ENCODE measurements at places on chromosomes 2 and 18.
A peak's percentile ranks its signal among the peaks of the same experiment; 100 is the strongest.

GRCh38 chr2:226995625-226996041 lies 159.8 kb downstream of the RHBDD1 start:
- DNase-seq: no peak

DNA sequence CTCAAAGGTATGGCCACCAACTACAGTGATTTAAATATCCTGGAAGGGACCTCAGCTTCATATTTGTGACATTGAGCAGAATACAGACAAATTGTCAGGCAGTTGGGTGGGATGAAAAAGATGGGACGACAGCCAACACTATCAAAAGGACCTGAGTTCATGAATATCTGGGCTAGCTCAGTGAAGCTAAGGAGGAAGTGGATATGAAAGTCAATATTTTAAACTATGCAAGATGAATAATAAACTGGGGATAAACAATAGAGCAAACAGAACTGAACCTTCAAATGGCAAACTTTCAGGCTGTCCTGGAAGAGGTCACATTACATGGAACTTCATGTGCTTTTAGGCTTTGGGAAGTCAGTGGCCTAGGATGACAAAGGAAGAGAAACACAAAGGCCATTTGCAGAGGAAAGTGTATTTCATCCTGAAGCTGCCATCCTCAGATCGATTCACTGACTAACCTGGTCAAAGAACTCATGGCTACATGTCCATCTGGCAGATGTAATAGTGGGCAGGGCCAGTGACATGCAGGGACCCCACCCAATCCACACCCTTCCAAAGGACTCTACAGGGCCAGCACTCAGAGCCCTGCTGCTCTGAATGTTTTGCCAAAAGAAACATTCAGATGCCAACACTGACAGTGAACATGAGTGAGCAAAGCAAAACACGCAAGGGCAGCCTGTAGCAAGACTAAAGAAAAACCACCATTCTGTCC lies 175.7 kb downstream of the ETAA1 start:
- DNase-seq: no peak

DNA sequence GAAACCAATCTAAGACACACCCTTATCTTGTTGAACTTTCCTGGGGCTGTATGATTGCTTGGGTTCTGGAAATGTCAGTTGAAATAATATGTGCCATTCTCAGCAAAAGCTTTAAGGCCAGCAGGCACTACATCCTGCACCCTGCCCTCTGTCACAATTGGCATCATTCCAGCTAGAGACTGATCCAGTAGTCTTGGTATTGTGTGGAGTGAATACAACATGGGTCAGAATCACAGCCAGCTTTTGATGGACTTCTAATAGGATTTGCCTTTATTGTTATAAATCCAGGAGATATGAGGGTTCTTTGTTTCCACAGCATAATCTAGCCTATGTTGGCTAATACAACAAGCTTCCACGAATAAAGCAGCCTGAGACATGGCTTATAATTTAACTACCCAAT lies 617.0 kb upstream of the CDH2 start:
- DNase-seq: peak; percentile 5

DNA sequence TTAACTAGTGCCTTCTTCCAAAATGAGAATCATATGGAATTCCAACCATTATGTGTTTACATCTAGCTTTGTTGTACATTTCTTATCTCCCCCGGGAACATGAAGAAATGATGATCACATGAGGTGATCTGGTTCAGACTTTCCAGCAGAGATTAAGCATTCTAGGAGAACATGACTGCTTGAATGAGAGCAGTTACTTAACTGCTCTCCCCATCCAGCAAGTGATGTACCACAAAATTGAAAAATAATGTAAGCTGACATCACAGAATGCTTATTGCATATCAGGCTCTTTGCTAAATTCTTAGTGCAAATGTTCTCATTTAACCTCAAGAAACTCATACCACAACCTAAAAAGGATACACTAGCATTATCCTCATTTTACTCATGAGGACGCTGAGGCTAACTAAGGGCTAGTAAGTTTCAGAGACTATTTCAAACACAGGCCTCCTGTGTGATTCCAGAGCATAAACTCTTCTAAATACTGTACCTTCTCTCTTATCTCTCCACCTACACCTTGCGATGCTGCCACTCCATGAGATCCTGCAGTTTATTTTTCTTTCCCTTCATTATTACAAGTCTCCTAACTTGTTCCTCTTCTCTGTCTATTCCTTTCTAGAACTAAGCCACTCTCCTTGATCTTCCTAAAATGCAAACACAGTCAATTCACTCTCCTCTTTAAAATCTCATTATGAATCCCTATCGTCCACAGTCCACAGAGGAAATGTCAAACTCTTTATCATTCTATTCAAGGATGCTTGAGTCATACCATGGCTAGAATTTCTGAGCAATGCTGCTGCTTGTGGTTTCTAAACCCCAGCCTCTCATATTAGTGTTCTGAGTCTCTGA lies 1224.8 kb upstream of the ZEB2 start:
- DNase-seq: no peak

DNA sequence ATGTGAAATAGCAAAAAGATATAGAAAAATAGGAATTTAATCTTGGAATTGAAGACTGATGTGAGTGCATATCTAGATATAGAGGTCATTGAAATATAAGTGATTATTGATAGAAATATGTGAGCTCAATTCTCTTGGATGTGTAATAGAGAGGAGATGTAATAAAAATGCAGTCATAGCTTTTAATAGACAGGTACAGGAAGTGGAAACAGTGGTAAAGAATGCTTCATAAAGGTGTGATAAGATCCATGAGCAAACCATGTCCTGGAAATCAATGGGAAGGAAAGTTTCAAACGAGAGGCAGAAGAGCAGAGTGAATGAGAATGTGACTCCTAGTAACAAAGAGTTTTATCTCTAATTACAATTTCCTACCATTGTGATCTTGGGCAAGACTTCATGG lies 634.7 kb upstream of the ZNF804A start:
- no peak for DNase-seq

DNA sequence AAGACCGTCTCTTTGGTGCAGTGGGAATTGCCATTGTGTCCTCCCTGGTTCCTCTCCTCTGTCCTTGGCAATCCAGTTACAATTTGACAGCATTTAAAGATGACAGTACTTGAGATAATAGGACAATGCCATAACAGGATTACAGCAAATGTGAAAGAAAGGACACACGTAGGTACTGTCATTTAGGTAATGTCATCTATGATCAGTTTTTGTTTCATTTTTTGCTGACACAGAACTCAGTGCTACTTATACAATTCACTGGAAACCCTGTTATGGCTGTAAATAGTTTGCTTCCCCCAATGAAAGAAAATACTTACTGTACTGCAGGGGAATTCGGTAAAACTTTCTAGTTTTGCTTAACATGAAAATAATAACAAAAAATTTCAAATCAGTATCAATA lies 65.2 kb downstream of the BCL11A start:
- DNase-seq: no peak

Measured in muscle of leg (tissue), 16 donors.